Activated CD8-positive, alpha-beta T cell treated with anti-CD3 and anti-CD28 coated beads for 36 hours (primary cell): ENCODE measurements at places on chromosomes 1 and 21. TPM values are rescaled to one million over a fixed set of nuclear protein-coding genes. Genes with fewer than 3 reads are reported as not detected.

Gene RPS27
- total RNA-seq = 1,638 TPM

- no peak overlapping the region for H3K4me3 ChIP-seq
- no peaks in the 10 kb centered on the region for H3K27me3 ChIP-seq
- H3K4me1 ChIP-seq = no peaks in the 10 kb centered on the region
- H3K27ac ChIP-seq = no peak overlapping the region
Observed at GRCh38 chr1:2352341-2352896, 38.9 kb downstream of the MORN1 start.

GRCh38 chr1:178345238-178345637 lies 151.5 kb downstream of the CLEC20A start:
- H3K36me3 ChIP-seq = no peaks in the 10 kb centered on the region
- no peaks in the 10 kb centered on the region for H3K4me1 ChIP-seq
- no peak overlapping the region for H3K27ac ChIP-seq
- no peak overlapping the region for H3K4me3 ChIP-seq

DNA sequence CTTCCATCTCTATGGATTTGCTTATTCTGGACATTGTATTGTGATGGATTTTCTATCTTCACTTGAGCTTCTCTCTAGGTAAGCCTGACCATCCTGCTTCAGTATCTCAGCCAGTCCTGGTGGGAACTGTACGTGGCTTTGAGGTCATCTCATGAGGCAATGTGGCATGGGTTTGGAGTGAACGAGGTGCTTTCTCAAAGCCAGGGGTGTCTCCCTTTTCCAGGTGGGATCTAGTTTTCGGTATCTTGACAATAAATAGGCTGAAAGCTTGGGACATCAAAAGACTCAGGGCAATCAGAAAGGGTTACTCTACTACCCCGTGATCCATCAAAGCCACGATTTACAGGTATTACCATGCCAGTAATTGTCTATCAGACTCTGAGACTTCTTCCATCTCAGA lies 40.8 kb downstream of the AZIN2 start:
- no peak overlapping the region for H3K4me3 ChIP-seq
- no peaks in the 10 kb centered on the region for H3K27me3 ChIP-seq
- peaks cover 12% of the 10 kb centered on the region for H3K4me1 ChIP-seq
- DNase-seq = no peak
- H3K36me3 ChIP-seq = peaks cover 14% of the 10 kb centered on the region

Gene CD160
- 16.9 TPM for total RNA-seq

- no peak overlapping the region for H3K27ac ChIP-seq
- no peaks in the 10 kb centered on the region for H3K27me3 ChIP-seq
- H3K36me3 ChIP-seq = no peaks in the 10 kb centered on the region
- peak; percentile 7 for DNase-seq
- H3K4me3 ChIP-seq = no peak overlapping the region
Observed at GRCh38 chr1:231317306-231318014, 20.2 kb downstream of the EXOC8 start.

DNA sequence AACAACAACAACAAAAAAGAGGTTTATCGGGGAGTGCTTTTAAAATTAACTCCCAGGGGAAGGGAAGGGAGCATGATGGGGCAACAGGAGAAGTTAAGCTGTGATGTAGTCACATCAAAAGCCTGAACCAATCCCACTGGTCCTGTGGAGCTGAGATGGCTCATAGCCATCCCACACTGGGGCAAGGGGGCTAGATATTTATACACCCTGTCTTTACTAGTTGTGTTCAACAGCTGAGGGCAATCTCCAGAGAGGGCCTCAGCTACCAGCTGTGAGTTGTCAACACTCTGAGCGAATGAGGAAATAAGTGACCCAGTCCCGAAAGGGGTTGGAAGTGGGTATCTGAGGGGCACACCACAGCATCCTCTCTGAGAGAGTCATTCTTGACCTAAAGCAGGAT lies 31.0 kb upstream of the CREG1 start:
- H3K27me3 ChIP-seq = no peaks in the 10 kb centered on the region
- no peaks in the 10 kb centered on the region for H3K4me1 ChIP-seq

DNA sequence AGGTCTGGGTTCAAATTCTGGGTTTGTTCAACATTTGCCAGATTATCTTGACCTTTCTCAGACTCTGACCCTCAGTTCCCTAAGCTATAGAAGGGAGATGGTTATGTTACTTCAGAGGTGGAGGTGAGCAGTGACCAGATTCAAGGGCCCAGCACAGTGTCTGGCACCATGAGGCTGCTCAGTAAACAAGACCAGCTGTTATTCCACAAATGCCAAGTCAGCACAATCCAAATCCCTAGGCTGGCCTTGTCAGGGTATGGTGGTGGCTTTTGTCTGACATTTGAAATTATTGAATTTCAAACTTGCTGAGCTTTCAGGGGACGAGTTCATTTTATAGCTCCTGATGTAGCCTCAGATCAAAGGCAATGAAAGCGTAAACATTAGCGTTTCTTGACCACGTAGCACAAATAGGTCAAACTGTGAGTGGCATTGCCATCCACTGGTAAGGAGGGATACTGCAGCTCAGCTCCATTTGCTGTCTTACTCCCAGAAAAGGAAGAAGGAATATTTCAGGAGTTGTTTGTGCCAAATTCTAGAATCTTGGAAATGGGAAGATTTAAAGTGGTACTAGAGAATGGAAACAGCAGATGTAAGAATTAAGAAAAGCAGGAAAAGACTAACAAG lies 94.3 kb upstream of the EDN2 start:
- H3K27ac ChIP-seq = no peak overlapping the region
- no peaks in the 10 kb centered on the region for H3K27me3 ChIP-seq
- H3K4me1 ChIP-seq = peaks cover 34% of the 10 kb centered on the region
- no peak overlapping the region for H3K4me3 ChIP-seq

GRCh38 chr1:4048921-4049320 lies 148.8 kb upstream of the C1orf174 start:
- H3K4me3 ChIP-seq = no peak overlapping the region
- H3K36me3 ChIP-seq = no peaks in the 10 kb centered on the region
- no peak for DNase-seq
- peaks cover 14% of the 10 kb centered on the region for H3K4me1 ChIP-seq

Gene MYOG
- total RNA-seq = not detected

- no peaks in the 10 kb centered on the region for H3K36me3 ChIP-seq
- H3K4me3 ChIP-seq = no peak overlapping the region
- no peaks in the 10 kb centered on the region for H3K27me3 ChIP-seq
- no peaks in the 10 kb centered on the region for H3K4me1 ChIP-seq
- DNase-seq = no peak
- no peak overlapping the region for H3K27ac ChIP-seq
Observed at GRCh38 chr1:223022641-223023473, 120.2 kb downstream of the TLR5 start.

DNA sequence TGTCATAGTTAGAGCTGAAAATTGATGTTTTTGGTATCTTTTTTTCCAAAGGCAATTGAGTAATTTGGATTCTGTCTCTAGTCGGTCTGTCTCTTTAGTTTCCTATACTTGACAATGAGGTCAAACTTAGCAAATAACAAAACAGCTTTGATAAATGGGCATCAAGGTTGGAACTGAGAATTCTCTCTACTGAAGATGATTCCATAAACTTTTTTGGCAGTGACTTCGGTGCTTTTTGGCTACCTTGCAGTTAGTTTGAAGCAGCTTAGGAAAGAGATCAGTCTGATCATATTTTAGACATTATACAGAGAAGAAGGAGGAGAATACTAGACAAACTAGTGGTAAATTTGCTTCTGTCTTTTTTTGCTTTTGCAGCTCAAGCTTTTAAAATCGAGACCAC lies 559 bp downstream of the VCAM1 start:
- peaks cover 15% of the 10 kb centered on the region for H3K27me3 ChIP-seq
- H3K36me3 ChIP-seq = no peaks in the 10 kb centered on the region
- H3K27ac ChIP-seq = no peak overlapping the region
- H3K4me3 ChIP-seq = no peak overlapping the region

GRCh38 chr1:63408331-63408730 lies 40.9 kb downstream of the ALG6 start:
- peaks cover 22% of the 10 kb centered on the region for H3K36me3 ChIP-seq
- H3K4me1 ChIP-seq = peaks cover 2% of the 10 kb centered on the region
- H3K4me3 ChIP-seq = no peak overlapping the region
- H3K27me3 ChIP-seq = no peaks in the 10 kb centered on the region
- no peak for DNase-seq

GRCh38 chr1:16967962-16968361 lies 12.5 kb downstream of the MFAP2 start:
- no peaks in the 10 kb centered on the region for H3K27me3 ChIP-seq
- peaks cover 1% of the 10 kb centered on the region for H3K36me3 ChIP-seq
- no peak overlapping the region for H3K27ac ChIP-seq
- no peak overlapping the region for H3K4me3 ChIP-seq

Gene C4BPA
- not detected for total RNA-seq

Gene SCAMP3
- 81.3 TPM for total RNA-seq

- peaks cover 10% of the 10 kb centered on the region for H3K4me1 ChIP-seq
- no peak overlapping the region for H3K4me3 ChIP-seq
Observed at GRCh38 chr1:91784191-91784590, 101.8 kb downstream of the TGFBR3 start.

GRCh38 chr21:37257511-37257966 lies 9.6 kb downstream of the VPS26C start:
- H3K36me3 ChIP-seq = peaks cover 30% of the 10 kb centered on the region
- H3K4me3 ChIP-seq = peak overlapping the region; percentile 86
- H3K27ac ChIP-seq = peak overlapping the region; percentile 96
- H3K4me1 ChIP-seq = peaks cover 44% of the 10 kb centered on the region

Gene ATP1A2
- total RNA-seq = not detected
